ENCODE measurements at places on chromosomes 3 and 15.

GRCh38 chr3:149965278-149965677 lies 5.4 kb downstream of the PFN2 start:
- DNase-seq: no peak

GRCh38 chr3:143427631-143428030 lies 308.1 kb downstream of the CHST2 start:
- no peak for DNase-seq

DNA sequence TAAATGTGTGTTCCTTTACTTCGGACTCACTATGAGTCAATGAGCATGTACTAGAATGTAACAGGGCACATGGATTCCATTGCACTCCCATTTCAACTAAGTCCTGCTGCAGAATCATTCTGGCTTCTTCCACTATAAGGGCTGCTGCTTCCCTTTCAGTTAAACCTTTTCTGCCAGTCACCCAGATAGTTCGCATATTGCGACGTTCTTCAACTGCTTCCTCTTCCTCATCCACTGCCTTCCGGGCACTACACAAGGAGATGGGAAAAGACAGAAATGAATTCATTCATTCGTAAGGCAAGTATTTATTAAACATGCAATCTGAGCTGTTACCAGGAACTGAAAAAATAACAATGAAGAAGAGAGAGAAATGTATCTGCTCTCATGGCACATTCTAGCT lies 55.6 kb downstream of the POLQ start:
- no peak for DNase-seq

- DNase-seq: no peak
These were observed 135.9 kb upstream of the AGBL1 start for GRCh38 chr15:85943791-85944190.

Measured in NCI-H1105 (cell line).